ENCODE measurements at places on chromosomes 12 and 14.

GRCh38 chr12:118925407-118925806, 55.9 kb upstream of the SRRM4 start:
- no peak for DNase-seq

- no peak for DNase-seq
These were observed 14.8 kb downstream of the CREBL2 start for GRCh38 chr12:12626471-12626870.

DNA sequence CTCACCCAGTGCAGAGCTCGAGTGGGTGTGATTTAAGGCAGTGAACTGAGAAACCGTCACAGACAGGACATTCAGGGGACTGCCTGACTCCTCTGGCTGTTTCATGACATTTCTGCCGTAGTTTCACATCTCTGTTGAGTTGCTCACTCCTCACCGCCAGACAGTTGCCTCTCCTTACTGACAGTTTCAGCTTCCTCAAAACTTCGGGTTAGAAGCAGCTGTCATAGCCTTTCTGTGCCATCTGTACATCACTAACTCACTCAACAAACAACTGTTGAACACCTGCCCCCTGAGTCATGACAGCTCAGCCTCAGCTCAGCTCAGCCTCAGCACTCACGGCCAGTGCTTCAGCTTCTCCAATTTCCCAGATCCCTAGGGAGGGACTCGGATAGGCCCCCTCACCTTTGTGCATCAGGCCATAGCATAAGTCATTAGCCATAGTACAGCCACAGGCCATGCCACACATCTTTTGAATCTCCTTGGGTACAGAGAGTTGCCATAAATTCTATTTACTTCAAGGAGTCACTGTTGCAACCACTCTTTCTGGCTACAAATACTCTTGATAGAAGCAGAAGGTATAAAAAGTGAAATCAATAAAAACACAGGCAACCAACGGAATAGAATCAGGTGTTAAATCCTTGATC, 6.2 kb upstream of the SLC15A4 start:
- peak; percentile 53 for DNase-seq

GRCh38 chr14:24232645-24233537, at the start of gene GMPR2:
Gene GMPR2 (plus strand): TSS chr14:24232929. CDS start chr14:24233254, 325 bp downstream.
- no peak for DNase-seq

- no peak for DNase-seq
These were observed 20.2 kb upstream of the AEBP2 start for GRCh38 chr12:19419086-19419485.

DNA sequence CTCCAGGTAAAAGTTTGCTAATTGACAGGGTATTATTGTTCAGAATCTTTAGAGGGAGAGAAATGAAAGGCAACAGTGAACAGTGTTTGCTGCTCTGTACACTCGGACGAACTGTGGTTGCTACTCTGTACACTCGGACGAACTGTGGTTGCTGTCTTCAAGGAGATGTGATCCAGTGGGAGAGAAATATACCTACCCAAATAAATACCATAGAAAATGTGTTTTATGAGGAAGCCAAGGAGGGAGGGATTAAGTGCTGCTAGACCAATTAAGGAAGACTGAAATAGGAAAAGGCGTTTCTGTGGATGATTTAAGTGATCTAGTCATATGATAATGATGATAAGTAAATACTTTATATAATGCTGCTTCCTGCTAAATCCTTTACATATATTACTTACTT, 2.7 kb downstream of the STK38L start:
- no peak for DNase-seq

DNA sequence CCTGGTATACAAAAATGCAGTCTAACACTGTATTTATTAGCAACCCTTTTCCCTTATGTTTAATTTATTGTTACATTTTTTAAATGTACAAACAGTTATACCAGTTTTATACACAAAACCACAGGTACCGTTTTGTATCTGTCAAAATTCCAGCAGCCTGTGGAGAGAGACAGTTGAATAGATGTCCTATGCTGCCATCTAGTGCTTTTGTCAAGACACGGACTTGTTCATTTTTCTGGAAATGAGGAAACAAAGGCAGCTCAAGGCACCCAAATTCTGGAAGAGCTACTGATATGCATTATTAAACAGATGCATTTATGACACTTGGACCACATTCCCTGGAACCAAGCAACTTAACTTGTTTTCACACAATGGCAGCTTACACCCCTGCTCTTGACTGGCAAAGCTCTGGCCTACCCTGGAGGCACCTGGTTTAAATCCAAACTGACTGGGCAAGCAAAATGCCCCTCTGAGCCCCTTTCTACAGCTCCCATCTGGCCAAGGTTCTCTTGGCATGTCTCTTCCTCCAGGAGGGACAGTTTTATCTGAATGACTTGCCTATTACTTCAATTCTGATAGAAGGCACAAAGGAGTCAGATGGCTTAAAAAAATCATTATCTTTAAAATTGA, 286.9 kb upstream of the PRKD1 start:
- DNase-seq = no peak

- no peak for DNase-seq
These were observed 114.3 kb downstream of the FLRT2 start for GRCh38 chr14:85644211-85644610.

- no peak for DNase-seq
These were observed 141.7 kb upstream of the AMIGO2 start for GRCh38 chr12:47221256-47222023.

GRCh38 chr12:43237238-43237879, 314.6 kb downstream of the ADAMTS20 start:
- DNase-seq = no peak

DNA sequence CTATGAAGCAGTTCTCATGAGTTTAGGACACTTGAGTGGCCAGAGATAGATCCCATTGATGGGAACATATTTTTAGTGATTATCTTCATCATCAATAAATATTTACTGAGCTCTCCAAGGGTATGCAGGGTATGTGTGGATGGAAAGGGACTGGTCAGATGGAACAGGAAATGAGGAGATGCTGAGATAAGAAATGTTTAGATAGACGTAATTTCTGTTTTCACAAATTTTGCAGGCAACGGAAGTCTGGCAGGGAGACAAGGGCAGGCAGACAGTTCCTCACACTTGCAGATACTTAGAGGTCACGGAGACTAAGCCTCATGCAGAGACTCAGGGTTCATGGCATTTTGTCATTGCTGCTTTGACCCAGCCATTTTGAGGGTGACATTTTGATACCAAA, 24.3 kb downstream of the BCL2L14 start:
- DNase-seq = no peak

DNA sequence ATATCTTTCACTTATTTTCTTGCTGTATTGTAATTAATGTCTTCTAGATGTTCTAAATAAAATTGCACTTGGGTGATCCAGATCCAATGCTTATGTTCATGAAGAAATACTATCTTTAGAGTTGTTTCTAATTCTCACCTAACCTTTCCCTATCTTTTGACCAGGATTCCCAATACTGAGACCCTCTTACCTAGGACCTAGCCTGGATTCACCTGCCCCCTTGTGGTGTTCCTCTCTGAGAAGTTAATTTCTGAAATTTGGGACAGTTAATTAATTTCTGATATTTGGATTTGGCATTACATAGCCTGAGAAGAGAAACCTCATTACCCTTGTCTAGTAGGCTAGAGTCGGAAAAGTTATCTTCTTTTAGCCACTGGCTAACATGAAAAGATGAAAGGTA, 29.5 kb downstream of the FOXA1 start:
- no peak for DNase-seq

- DNase-seq = peak; percentile 99
These were observed 39.8 kb downstream of the ELK3 start for GRCh38 chr12:96233939-96234461.

DNA sequence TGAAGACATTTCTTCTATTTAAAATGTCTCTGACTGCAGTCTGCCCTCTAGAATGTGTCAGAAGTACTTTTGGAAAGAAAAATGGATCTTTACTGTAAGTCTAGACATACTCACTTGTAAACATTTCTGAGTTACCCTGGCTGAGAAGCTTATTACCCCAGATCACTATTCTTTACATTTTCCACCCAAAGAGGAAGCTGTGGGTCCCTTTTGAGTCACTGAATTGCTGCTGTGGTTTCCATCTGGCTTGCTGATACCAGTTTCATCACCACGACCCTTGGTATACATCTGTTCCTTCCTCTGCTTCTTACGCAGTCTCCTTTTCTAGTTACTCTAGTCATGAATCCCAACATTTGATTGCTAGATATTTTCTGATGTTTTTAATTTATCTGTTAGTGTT, 20.2 kb upstream of the CLEC4D start:
- no peak for DNase-seq

DNA sequence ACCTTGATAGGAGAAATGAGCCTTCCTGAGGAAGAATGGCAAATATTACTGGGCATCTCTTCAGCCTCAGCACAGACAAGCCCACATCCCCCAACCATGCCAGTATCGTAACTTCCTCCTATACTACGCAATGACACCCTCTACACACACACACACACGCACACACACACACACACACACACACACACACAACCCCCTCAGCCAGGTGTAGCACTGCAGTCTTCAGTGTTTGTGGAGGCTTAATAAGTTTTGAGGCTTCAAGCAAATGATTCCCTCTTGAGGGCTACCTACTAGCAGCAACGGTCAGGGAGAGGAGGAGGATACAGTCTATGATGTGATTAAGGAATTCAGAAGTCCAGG, 1.6 kb downstream of the DGKA start:
- DNase-seq = no peak

- no peak for DNase-seq
These were observed 189.8 kb upstream of the SLC16A7 start for GRCh38 chr12:59405992-59406391.

GRCh38 chr12:107134558-107134957, 41.2 kb upstream of the CRY1 start:
- no peak for DNase-seq
